Ammon's horn (tissue), 1 donor: ENCODE measurements at places on chromosomes 7 and 10.
A peak's percentile ranks its signal among the peaks of the same experiment; 100 is the strongest.

- no peak for DNase-seq
Observed at GRCh38 chr7:28688174-28688573, 270.0 kb downstream of the TRIL start.

DNA sequence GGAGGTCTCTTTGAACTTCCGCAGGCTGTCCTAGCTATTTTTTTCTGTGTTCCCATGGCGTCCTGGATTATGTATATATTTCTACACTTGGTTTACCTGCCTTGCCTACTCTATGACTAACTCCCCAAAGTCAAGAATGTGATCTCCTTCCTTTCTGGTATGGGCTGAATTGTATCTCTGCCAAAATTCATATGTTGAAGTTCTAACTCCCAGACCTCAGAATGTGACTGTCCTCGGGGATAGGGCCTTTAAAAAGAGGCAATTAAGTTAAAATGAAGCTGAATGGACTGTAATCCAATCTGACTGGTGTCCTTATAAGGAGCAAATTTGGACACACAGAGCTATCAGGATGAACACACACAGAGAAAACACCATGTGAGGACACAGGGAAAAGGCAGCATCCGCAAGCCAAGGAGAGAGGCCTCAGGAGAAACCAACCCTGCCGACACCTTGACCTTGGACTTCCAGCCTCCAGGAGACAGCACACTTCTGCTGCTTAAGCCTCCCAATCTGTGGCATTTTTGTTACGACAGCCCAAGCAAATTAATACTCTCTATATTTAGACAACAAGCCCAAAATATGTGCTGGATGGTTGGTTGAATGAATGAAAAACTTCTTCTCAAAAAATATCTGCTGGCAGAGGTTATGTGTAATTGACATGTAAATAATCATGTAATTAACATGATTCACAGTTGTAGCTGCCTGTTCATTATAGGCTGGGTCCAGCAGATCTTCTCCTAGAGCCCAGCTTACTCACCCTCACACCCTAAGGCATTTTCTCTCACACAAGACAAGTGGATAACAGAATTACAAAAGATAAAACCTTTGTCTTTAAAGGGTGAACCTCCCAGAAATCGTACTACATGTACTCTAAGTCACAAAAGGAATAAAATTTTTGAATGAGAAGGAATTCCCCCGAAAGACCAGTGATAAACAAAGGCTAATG is 123.7 kb downstream of the CUBN start:
- DNase-seq = no peak

- peak; percentile 44 for DNase-seq
Observed at GRCh38 chr7:108452707-108453106, 3.5 kb downstream of the NRCAM start.

DNA sequence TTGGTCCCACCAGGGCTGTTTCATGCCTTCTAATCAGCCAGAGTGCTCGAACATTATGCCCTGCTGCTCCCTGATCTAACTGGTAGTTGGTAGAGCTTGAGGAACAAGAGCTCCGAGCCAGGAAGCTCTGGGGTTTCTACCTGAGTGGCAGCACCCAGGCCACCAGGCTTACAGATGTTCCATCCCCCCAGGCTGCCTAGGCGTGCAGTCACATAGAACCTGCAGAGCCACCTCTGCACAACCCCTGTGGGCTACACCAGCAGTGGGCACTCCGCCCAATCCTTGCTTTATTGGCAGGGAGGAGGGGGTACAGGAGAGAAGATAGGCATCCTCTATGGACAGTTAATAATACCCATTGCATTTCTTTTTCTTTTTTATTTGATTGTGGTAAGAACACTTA is 21.8 kb downstream of the MAP3K8 start:
- DNase-seq = no peak

- no peak for DNase-seq
Observed at GRCh38 chr7:30931161-30931928, 19.7 kb downstream of the AQP1 start.

- no peak for DNase-seq
Observed at GRCh38 chr10:106559442-106559841, 605.1 kb downstream of the SORCS1 start.

DNA sequence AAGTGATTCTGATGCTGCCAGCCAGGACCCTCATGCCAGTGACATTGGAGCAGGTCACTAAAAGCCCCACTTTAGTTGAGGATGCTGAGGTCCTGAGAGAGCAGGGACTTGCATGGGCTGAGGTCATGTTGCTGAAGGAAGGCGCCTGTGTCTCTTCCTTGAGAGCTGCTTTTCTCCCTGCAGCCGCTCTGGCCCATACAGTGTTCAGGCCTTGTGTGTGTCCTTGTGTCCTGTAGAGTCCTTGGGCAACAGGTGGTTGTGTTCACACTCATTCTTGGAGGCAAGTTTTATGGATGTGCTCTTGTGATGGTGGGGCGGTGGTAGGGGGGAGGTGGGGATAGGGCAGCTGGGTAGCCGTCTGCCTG is 33.3 kb downstream of the TSPAN14 start:
- no peak for DNase-seq

DNA sequence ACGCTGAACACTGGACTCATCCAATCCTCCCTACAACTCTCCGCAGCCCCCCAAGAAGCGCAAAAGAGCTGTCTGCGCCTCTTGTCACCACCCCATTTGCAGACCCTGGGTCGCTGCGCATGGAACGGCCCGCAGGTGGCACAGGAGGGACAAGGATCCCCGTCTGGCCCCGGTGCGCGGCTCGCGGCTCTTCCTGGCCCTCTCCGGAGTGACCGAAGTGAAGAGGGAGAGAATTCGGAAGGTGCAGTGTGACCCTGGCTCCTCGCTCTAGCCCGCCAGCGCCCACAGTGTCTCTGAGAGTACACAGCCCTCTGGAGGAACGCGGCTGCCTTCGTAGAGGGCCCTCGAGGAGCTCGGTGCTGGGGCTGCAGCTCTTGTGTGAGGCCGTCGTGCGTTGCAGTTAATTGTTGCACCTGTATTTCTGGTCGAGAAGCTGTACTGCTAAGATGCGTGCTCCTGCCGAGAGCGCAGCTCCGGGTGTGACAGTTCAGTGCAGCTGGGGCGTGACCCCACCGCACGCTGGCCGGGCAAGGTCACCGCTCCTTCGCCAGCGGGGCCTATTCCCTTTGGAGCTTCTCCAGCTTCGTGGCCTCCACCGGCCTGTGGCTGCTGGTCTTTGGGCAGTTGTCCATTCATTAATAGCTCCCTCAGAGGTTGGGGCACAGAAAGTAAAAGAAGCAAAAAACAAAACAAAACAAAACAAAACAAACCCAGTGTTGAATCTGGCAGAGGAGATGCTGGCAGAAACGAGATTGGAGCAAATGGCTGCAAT is 119.0 kb downstream of the SEC23IP start:
- no peak for DNase-seq

- DNase-seq = peak; percentile 41
Observed at GRCh38 chr7:155669717-155670505, 25.4 kb downstream of the RBM33 start.

- DNase-seq = no peak
Observed at GRCh38 chr7:43516581-43517342, 66.1 kb upstream of the STK17A start.

DNA sequence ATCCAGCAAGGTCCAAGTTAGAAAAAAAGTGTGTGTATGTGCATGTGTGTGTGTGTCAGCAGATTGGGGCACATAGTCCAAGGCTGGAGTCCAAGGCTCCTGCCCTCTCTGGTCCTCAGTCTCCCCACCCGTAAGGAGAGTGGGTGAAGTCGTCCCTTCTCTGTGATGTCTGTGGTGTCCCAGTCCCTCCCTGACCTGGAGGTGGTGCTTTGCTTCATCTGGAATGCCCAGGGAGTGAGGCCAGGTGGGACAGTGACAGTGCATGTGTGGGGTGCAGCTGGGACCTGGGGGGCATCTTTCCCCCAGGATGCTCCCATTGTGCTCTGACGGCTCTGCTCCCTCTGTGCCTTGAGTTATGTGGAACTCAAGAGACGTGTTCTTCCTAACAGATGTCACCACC is 18.0 kb downstream of the AQP1 start:
- DNase-seq = no peak

DNA sequence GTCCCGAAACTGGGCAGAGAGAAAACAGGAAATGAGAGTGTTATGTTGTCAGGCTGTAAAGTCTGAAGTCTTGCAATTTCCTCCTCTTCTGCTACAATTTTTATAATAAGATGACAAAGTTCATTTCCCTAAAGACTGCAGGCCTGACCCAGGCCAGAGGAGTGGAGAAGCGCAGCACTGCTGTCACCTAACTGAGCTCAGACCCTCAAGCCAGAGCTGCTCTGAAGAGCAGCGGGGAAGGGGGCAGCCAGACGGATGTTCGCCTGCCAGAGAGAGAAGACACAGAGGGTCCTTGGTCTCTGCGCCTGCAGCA is 12.6 kb upstream of the AOAH start:
- DNase-seq = peak; percentile 41

DNA sequence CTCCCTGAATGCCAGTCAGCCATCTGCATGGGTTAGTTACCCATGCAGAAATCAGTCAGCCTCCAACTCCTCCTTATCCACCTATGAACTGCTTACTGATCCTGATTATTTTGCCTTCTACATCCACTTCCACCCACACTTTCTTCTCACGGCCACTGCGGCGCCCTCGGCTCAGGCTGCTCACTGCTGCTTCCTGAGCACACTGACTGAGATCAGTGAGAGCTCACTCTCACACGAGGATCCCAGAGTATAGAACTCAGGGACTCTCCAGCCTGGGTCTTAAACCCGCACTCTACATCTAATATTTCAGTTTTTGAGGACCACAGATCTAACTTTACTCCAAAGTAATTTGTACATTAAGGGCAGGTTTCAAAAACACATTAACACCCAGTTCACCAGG is 64.4 kb downstream of the GRB10 start:
- DNase-seq = no peak

DNA sequence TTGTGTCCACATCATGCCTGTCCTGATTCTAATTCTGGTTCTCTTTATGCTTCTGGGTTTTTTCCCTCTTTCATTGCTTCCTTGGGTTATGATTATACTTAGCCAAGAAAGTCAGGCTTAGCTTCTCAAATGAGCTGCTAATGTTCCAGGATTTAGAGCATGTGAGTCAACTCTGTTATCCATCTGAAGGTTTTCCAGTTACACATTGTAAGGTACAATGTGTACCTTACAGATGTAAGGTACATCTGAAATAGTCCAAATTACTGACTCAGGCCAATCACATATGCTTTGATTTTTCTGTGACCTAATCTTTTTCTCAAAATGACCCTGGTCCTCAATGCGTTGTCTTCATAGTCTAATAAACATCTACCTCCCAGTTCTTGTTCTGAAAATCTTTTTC is 13.3 kb upstream of the MIOS start:
- no peak for DNase-seq

- DNase-seq = no peak
Observed at GRCh38 chr10:84261236-84261915, 16.5 kb downstream of the RGR start.

GRCh38 chr7:100171087-100171681 is 2.8 kb upstream of the GAL3ST4 start:
- DNase-seq = no peak

DNA sequence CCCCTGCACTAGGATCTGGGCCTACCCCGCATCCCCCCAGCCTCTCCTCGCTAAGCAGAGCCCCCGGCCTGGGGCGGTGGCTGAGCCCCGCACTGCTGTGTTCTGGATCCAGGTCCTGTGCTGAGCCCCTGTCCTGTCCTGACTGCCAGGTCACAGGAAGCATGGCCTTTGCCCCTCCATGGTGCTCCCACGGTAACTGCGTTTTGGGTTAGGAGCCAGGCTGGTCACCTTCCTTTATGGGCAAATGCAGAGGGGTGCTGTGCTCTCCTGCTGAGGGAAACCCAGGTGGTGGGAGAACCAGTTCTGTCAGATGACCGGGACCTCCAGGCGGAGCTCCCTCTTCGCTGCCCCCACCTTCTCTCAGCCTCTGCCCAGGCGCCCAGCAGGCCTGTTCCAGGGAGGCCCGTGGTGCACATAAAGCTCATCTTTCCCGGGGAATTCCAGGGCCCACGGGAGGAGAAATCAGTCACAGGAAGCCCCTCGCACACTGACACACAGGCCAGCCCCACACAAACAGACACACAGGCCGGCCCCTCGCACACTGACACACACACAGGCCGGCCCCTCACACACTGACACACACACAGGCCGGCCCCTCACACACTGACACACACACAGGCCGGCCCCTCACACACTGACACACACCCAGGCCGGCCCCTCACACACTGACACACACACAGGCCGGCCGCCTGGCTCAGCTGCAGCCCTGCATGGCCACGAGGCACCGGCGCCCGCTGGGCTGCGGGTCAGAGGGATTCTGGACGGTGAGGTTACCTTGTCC is 75.6 kb downstream of the CFAP46 start:
- DNase-seq = no peak

DNA sequence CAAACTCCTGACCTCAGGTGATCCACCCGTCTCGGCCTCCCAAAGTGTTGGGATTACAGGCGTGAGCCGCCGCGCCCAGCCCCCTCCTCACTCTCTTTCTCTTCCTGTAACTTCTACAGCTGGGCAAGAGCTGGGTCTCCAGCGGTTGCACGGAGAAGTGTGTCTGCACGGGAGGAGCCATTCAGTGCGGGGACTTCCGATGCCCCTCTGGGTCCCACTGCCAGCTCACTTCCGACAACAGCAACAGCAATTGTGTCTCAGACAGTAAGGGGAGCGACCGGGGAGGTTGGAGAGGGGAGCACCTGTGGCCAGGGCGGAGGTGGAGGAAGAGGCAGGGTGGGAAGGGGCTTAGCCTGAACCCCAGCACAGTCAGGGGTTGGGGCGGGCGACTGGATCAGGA is 41.4 kb downstream of the EPHB4 start:
- DNase-seq = no peak

DNA sequence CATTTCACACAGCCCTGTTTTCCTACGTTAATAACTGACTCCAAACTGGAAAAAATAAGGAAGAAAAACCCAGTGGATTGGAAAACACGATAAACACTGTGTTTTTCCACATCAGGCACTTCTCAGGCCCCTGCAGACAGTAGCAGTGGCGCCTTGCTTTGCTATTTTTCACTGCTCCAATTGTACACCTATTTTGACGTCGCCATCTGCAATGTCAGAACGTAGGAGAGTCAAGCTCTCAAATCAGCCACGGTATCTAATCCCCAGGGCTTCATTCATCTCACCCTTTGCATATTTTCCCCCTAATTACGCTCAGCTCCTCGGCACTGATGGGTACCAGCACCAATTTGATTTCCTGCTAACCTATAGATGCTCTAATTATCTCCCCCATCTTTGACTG is 338.1 kb upstream of the GALNT17 start:
- no peak for DNase-seq

DNA sequence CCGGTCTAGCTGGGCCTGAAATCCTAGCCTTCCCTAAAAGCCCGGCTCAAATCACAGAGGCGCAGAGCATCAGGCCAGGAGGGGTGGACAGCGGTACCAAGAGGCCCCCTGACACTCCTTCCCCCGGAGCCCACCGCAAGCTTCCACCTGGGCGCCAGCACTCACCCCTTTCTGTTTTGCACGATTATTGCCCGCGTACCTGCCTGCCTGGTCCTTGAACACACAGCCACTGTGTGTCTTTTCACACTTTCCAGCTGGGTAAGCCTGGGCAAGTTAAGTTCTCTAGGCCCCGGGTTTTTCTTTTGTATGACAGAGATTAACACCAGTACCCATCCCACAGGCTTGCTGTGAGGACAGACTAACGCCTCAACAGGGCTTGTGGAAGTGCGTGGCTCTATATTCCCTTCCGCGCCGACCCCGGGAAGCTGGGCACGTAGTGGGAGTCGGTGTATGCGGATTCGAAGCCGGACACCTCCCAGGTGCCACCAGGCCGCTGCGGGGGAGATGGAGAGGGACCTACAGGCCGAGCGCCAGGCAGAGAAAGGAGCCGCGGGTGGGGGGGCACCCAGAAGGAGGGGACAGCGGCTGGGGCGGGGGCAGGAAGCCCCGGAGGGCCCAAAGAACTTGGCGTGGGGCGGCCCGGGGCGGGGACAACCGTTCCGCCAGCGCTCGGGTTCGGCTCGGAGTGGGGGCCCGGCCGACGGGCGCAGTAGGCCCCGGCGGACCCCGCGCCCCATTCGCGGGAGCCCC is 792 bp downstream of the ZNF746 start:
- peak; percentile 20 for DNase-seq
